Heart left ventricle (tissue), 16 donors: ENCODE measurements at places on chromosomes 11 and 22.

DNA sequence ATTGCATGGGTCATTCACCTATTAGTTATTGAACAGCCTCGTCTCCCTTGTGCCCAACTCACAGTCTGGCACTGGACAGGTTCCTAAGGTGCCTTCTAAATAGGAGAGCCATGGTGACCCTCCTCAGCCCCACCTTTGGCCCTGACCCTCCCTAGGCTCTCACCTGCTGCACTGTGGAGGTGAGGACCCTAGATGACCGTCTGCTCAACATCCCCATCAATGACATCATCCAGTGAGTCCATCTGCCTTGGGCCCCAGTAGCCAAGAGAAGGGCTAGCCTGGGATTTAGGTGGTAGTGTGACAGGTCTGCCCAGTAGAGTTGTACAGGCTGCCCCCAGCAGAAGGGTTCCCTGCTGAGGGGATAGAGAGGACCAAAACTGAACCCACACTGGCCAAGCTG is 13.6 kb downstream of the UCP2 start:
- DNase-seq = no peak

DNA sequence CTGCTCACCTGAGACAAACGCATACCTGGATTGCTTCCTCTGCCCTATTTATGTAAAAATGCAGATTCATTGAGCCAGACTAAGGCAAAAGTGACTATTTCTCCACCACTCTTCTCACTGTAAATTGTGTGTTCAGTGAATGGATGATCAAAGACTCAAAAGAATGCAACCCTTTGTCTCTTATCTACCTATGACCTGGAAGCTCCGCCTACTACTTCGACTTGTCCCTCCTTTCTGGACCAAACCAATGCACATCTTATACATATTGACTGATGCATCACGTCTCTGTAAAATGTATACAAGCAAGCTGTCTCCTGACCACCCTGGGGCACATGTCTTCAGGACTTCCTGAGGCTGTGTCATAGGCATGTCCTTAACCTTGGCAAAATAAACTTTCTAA is 418.0 kb upstream of the SYN3 start:
- no peak for DNase-seq

GRCh38 chr22:29817724-29818123 is 20.4 kb downstream of the ASCC2 start:
- DNase-seq = no peak

GRCh38 chr11:69234740-69235710 is 58.9 kb upstream of the MYEOV start:
- DNase-seq = no peak

- no peak for DNase-seq
Measured at GRCh38 chr22:37267661-37268413, 14.5 kb upstream of the CYTH4 start.

- DNase-seq = no peak
Measured at GRCh38 chr11:79285756-79286155, 155.1 kb downstream of the TENM4 start.

GRCh38 chr11:66192181-66192863 is 76.1 kb upstream of the RAB1B start:
- no peak for DNase-seq

DNA sequence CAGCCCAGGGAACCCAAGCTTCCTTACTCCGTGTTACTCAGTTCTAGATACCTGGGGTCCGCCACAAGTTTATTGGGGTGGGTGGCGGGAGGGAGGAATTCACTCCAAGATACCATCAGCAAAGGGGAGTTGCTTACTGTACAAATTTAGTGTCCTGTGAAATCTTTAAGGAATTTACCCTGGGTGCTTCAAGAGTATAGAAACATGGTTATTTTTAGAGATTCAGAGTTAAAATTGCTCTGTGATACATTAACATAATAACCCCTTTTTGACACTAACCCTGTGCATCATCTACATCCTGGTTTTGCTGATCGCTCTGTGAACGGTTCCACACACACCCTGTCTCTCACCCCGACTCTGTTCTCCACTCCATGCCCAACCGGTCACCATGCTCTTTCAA is 18.9 kb upstream of the LYVE1 start:
- DNase-seq = no peak
